ENCODE measurements at places on chromosomes 5 and 9.

- no peak for DNase-seq
Observed at GRCh38 chr5:41924526-41924871, 582 bp upstream of the FBXO4 start.

DNA sequence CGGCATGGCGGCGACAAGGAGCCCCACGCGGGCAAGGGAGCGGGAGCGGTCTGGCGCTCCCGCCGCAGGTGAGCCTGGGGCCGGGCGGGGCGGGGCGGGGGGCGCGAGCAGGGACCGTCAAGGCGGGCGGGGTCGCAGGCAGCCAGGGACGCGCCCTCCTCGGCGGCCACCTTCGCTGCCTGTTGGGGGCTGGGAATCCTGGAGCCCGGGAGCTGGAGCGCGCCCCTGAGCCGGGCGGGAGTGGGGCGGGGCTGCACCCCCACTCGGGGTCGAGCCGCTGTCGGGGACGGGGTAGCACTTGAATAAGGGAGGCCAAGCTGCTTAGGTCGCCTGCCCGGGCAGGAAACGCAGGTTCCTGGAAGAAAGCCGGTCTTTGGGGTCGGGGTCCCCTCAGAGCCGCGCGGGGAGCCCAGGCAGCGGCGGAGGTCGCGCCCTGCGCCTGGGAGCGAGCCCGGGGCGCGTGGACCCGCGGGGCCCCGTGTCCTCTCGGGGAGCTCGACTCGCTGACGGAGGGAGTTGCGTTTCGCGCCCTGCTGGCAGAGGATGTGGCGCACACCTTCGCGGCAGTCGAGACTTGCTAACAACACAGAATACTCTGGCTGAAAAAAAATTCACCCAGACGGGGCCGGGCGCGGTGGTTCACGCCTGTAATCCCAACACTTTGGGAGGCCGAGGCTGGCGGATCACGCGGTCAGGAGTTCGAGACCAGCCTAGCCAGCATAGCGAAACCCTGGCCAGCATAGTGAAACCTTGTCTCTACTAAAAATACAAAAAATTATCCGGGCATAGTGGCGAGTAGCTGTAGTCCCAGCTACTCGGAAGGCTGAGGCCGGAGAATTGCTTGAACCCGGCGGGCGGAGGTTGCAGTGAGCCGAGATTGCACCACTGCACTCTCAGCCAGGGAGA is 552 bp downstream of the OTULINL start:
- peak; percentile 74 for DNase-seq

DNA sequence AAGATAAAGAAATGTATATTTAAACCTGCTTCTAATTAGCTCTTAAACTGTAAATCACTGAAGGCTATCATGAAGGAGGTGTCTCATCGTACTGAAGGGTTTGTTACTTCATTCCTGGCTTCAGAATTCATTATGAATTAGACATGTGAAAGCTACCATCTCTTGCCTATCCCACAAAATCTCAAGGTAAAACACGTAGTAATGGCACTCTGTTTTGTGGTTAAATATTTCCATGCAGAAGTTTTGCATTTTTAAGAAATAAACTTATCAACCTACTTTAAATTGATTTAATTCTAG is 490.7 kb upstream of the NUDT12 start:
- no peak for DNase-seq

- no peak for DNase-seq
Observed at GRCh38 chr5:31963358-31964006, 210.6 kb downstream of the GOLPH3 start.

DNA sequence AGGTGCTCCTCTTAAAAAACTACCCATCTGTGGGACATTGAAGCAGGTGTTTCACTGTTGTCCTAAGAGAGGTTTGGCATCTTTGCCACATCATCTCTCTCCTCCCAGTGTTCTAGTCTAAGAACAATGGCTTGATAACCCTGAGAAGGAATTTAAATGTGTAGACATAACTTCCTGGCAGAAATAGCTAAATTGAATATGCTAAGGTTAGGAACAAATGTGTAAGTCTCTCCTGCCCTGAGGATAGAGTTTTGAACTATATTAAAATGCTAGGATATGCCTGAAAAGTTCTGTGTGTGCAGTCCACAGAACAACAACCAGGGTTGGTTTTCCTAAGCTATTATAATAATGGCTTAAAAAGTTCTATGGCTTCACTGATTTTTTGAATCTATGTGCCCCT is 106.6 kb downstream of the LRRC70 start:
- no peak for DNase-seq

GRCh38 chr5:6159832-6160430 is 218.4 kb downstream of the MED10 start:
- no peak for DNase-seq

Measured in activated T-cell treated with anti-CD3 and anti-CD28 coated beads for 1 hour (primary cell).